ENCODE measurements at places on chromosomes 3 and 15.

DNA sequence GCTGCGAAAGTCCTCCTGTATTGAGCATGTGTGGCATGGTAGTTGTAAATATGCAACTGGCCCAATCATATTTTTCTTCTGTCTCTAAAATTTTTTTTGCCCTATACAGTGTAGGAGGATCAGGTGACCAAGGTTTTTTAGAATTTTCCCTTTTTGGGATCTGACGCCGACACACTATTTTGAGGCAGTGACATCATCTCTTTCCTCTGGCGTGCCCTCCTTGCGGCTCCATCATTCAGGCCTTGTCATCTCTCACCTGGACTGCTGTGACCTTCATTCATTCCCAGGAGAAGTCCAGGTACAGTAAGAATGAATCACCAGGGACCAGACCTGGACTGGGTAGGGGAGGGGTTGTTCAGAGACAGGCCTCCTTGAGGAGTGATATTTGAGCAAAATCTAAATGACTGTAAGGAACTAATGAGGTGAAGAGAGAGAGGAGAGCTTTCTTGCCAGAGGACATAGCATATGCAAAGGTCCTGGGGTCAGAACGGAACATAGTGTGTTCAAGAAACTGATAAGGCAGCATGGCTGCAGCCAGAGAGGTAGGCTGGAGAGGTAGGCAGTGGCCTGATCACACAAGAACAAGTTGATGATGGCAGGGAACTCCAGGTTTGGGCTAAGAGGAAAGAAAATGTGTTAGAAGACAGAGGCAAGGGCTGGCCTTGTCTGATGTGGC lies 38.7 kb downstream of the ARNT2 start:
- DNase-seq, result no peak

DNA sequence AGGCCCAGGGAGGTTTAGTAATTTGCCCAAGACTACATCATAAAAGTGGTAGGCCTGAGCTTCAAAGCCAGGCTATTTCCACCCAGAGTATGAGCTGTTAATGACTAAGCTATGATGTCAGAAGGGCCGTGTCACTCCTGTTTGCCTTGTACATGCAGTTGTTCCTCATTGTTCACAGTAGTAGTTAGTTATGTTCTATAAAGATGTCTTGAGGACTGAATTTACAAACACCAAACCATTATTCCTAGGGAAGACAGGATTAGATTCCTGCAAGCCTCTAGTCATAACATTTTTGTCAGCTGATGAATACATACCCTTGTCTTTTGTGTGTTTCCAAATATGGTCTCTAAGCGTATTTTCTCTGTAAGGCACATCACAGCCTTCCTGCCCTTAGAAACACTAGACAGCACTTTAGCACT lies 20.9 kb upstream of the LARS2 start:
- no peak for DNase-seq

- peak; percentile 34 for DNase-seq
These were observed 571.8 kb upstream of the IL12A start for GRCh38 chr3:159416856-159417255.

DNA sequence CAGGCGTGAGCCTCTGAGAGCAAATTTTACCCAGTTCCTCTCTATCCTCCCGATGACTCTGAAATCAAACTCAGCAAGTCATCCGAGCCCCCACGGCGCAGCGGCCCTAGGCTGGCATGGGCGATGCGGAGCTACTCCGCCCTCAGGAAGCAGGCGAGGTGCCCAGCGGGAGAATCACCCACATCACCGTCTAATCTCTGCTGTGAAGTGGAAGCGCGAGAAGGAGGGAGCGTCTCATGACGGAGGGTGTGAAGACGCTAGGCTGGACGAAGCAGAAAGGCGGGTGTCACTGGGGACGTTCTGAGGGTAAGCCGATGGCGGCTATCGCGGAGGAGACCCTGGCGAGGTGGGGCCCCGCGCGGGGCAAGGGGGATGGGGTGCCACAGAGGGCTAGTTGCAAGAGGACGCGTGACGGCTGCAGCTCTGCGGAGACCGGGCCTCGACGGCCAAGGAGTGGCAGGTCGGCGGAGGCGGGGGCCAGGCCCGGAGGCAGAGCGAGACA lies 9.1 kb upstream of the GNAI2 start:
- no peak for DNase-seq

GRCh38 chr3:58022490-58022889 lies 14.3 kb downstream of the FLNB start:
- no peak for DNase-seq

GRCh38 chr3:14488286-14489041 lies 51.7 kb downstream of the GRIP2 start:
- DNase-seq, result no peak

GRCh38 chr3:13095408-13095937 lies 22.2 kb upstream of the IQSEC1 start:
- DNase-seq, result no peak

DNA sequence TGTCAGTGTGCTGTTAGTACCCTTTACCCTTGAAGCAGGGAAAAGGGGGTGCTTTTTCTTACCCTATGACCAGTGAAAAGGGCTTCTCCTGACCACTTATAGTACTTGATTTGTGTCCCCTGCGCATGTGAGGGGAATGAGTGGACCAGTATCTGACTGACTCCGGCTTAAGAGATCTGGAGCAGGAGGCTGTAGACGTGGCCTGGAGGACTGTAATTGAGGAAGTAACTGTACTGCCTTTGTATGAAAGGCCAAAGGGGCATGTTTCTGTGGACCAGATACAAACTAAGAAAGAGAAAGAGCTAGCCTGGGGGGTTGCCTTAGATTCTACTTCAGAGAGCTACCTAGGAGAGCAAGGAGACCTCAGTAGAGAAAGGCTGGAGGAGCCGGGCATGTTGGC lies 89.9 kb upstream of the TBL1XR1 start:
- DNase-seq, result no peak

All from right hindlimb (tissue), 1 donor.